Tongue (tissue), 3 donors: ENCODE measurements at places on chromosomes 4 and X.

DNA sequence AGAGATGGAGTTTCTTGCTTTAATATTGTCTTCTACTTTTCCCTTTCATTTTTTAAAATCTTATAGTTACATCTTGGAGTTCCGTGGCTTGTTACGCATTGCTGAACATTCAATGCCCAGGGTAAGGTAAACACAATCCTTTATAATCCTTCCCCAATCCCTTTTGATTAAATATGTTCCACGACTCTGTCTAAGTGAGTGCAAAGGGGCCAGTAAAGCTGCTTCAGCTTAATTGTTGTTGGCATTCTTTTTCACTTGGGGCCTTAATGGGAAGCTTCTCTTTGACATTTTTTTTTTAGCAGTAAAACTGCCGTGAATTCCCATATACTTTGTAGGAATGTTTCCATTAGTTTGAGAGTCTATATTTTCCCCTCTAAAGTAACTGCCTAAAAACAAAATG lies 1028.1 kb downstream of the C4orf33 start:
- DNase-seq, result peak; percentile 32

GRCh38 chrX:3295731-3296130 lies 50.7 kb downstream of the MXRA5 start:
- no peak for DNase-seq

- peak; percentile 87 for DNase-seq
These were observed 1026.0 kb downstream of the ADGRL3 start for GRCh38 chr4:62226082-62226481.

DNA sequence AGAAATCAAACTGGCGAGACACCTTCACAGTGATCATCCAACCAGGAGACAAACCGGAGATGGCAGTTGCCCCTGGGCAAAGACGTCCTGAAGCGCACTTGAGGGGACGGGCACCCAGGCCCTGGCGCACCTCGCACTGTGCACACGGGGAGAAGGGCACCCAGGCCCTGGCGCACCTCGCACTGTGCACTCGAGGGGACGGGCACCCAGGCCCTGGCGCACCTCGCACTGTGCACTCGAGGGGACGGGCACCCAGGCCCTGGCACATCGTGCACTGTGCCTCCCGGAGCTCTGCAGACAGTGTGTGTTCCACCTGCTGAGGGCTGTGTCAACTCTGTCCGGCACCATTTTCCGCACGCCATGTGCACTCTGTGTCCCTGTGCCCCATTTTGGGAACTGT lies 34.6 kb upstream of the CPLX1 start:
- DNase-seq, result no peak
